ENCODE measurements at places on chromosomes 1 and 21. TPM values are rescaled to one million over a fixed set of nuclear protein-coding genes. Genes with fewer than 3 reads are reported as not detected.

MPZ gene
- 2.0 TPM for total RNA-seq

GBP4 gene
- total RNA-seq, result 7.6 TPM

ADAMTS5 gene
- not detected for total RNA-seq

SERPINC1 gene
- total RNA-seq, result not detected

TNN gene
- total RNA-seq, result not detected

AQP10 gene
- not detected for total RNA-seq

CYP4A11 gene
- total RNA-seq, result not detected

UBE2U gene
- total RNA-seq, result not detected

RAB7B gene
- not detected for total RNA-seq

SPRR5 gene
- not detected for total RNA-seq

IL22RA1 gene
- not detected for total RNA-seq

RAP1GAP gene
- 0.20 TPM for total RNA-seq

PLCH2 gene
- total RNA-seq, result 0.32 TPM

AIM2 gene
- total RNA-seq, result not detected
